ENCODE measurements at places on chromosomes 11 and 22. TPM values are rescaled to one million over a fixed set of nuclear protein-coding genes. Genes with fewer than 3 reads are reported as not detected.
A peak's percentile ranks its signal among the peaks of the same experiment; 100 is the strongest.

GRCh38 chr11:65505466-65506289 lies 6.8 kb downstream of the MALAT1 start:
- H3K36me3 ChIP-seq, result peaks cover 49% of the 10 kb centered on the region
- H3K27ac ChIP-seq, result peak overlapping the region; percentile 100
- H3K27me3 ChIP-seq, result no peaks in the 10 kb centered on the region
- peak overlapping the region; percentile 61 for H3K4me3 ChIP-seq

DNA sequence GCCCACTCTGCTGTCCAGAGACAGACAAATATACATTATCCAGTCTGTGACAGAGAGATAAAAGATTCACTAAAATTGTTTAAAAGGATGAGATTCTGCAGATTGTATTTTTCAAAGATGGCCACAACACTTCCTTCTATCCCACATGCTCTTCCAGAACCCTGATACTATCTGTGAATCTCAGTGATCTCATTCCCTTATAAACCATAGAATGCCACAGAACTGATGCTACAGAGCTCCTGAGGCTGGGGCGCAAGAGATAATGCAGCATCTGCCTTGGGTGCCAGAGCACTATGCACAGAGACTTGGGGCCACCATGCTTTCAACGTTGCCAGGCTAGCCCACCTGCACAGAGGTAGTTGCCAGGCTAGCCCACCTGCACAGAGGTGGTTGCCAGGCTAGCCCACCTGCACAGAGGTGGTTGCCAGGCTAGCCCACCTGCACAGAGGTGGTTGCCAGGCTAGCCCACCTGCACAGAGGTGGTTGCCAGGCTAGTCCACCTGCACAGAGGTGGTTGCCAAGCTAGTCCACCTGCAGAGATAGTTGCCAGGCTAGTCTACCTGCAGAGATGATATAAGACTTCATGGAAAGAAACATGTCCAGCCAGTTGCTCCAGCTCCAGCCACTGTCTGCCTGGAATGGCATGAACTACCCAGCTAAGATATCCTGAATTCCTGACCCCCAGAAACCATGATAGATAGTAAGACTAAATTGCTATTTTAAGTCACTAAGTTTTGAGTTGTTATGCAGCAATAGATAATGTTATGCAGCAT lies 17.6 kb upstream of the SEPTIN5 start:
- DNase-seq, result no peak
- H3K27me3 ChIP-seq, result no peaks in the 10 kb centered on the region

IGLL1 gene
- not detected for total RNA-seq

ZNF214 gene
- total RNA-seq, result 2.3 TPM

CCDC116 gene
- total RNA-seq, result not detected

P2RY6 gene
- 1.8 TPM for total RNA-seq

SCGB1D4 gene
- total RNA-seq, result not detected

VSTM5 gene
- not detected for total RNA-seq

Data from right lobe of liver (tissue), 6 donors.